RWPE1 (cell line): ENCODE measurements at places on chromosomes 2 and 18.

GRCh38 chr2:166413255-166413654 lies 37.5 kb upstream of the SCN9A start:
- DNase-seq: no peak

DNA sequence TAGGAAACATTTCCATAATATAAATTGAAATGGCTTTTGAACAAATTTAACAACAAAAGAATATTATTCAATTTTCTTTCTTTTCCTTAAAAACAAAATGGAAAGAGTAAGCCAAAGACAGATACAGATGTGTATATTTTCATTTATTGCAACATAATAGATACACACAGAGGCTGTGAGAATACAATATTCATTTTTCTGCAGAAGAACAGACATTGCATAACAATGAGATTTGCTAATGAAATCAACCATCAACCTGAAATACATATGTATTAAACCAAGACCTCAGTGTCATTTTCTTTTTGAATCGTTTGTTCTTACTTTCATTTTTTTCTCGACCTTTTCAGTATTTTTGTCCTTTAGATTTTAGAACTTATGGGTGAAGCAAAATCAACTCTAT lies 95.1 kb downstream of the BAZ2B start:
- DNase-seq: no peak

DNA sequence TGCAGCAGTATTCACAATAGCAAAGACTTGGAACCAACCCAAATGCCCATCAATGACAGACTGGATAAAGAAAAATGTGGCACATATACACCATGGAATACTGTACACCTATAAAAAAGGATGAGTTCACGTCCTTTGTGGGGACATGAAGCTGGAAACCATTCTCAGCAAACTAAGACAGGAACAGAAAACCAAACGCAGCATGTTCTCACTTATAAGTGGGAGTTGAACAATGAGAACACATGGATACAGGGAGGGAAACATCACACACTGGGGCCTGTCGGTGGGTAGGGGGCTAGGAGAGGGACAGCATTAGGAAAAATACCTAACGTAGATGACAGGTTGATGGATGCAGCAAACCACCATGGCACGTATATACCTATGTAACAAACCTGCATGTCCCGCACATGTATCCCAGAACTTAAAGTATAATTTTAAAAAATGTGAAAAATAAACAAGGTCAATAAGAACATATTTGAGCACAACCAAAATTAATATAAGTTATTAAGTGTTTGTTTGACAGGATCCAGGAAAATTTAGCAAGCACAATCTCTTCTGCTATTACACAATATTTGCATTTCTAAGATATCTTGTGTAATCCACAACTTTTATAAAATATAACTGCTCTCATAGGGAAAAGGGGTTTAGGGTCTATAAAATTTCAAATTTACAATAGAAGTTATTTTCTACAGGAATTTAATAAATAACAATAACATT lies 22.9 kb downstream of the CCBE1 start:
- no peak for DNase-seq

GRCh38 chr2:204454672-204455380 lies 90.4 kb upstream of the PARD3B start:
- DNase-seq: no peak

- no peak for DNase-seq
These were observed 235.8 kb downstream of the TCF4 start for GRCh38 chr18:55351980-55352714.

DNA sequence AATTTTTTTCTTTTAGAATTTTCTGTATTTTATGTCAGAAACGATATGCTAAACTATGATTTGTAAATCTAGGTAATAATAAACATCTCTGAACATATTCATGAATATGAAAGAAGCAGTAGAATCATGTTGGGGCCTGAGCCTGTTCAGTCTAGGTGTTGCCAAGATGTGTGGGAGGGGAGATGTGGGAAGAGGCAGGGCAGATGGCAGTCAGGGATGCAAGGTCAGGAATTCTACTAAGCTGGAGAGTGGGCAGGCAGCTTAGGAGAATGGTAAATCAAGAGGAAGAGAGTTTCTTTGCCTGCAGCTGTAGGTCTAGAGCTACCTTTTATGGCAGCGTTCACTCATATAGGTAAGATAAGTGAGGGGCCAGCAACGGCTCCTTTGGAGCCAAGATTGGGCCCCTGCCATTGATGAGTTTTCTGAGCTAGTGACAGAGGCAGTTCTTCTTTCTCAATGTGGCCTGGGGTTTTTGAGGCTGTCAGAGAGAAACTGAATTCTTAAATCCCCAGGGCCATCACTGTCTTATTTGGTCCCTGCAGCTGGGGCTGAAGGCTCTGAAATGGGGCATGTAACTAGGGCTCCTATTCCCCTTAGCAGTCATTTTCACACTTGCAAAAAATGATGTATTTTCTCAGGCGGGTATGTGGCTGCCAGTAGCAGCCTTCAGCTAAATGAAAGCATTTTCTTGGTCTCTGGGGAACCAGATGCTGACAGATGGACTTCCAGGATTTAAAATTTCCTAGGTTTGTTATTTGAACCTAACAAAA lies 232.8 kb downstream of the PIK3C3 start:
- no peak for DNase-seq

DNA sequence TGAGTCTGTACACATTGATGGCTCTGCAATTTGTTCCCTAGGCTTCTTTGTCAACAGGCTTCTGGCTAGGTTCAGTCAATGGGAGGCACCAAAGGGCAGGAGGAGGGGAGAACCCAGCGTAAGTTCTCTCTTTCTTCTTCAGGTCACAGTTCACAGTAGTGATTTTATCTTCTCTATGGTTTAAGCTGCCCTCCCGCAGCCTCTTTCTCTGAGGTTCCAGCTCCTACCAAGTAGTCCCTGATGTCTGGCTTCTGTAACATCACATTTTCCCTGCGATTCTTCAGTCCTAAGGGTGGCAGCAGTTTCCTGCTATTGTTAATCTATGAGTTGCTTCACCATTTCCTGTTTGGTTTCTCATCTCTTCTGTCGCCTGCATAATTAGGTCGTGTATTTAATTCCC lies 107.4 kb downstream of the CPO start:
- no peak for DNase-seq

GRCh38 chr2:86393521-86394491 lies 47.4 kb upstream of the KDM3A start:
- DNase-seq: peak; percentile 60

DNA sequence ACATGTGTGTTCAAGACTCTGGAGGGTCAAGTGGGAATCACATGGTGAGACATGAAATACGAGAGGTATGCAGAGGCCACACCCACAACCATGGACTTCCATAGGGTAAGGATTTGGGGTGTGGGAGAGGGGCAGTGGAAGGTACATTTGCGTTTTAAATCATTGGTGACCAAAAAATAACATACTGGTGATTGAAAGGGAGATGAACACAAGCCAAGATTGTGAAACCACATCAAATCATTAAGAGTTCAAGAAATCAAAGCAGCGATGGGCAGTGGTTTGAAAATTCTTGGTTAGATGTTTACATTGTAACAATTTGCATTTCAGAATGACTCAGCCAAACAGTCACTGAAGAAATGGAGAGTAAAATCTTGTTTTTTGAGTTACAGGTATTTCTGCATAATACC lies 1.9 kb upstream of the CABYR start:
- DNase-seq: no peak

GRCh38 chr2:24489465-24490180 lies 1.4 kb upstream of the NCOA1 start:
- DNase-seq: no peak

GRCh38 chr2:232655392-232655791 lies 22.0 kb downstream of the EFHD1 start:
- DNase-seq: no peak

- DNase-seq: peak; percentile 24
These were observed 77.4 kb downstream of the DCDC2C start for GRCh38 chr2:3780477-3781402.
